Natural killer cell (primary cell): ENCODE measurements at places on chromosomes 5 and 9. TPM values are rescaled to one million over a fixed set of nuclear protein-coding genes. Genes with fewer than 3 reads are reported as not detected.

EDIL3 gene
- total RNA-seq, result not detected

SRA1 gene
- 59.4 TPM for total RNA-seq

GAS1 gene
- total RNA-seq, result 2.8 TPM

C1QTNF3 gene
- 11.3 TPM for total RNA-seq

GLDC gene
- total RNA-seq, result 4.6 TPM

ECM2 gene
- not detected for total RNA-seq

GFPT2 gene
- 0.56 TPM for total RNA-seq

CFAP77 gene
- not detected for total RNA-seq

FBP2 gene
- total RNA-seq, result not detected

TAS2R1 gene
- total RNA-seq, result not detected

BARHL1 gene
- not detected for total RNA-seq

ADAMTSL2 gene
- not detected for total RNA-seq

IFNK gene
- not detected for total RNA-seq

SPATA31E1 gene
- total RNA-seq, result not detected

RETREG1 gene
- 2.1 TPM for total RNA-seq

PELO gene
- 3.9 TPM for total RNA-seq

LCN12 gene
- total RNA-seq, result 9.2 TPM

ANKRD31 gene
- 0.12 TPM for total RNA-seq

RIOK2 gene
- total RNA-seq, result 26.3 TPM

AQP3 gene
- 12.7 TPM for total RNA-seq

SNCB gene
- total RNA-seq, result not detected

FAM200C gene
- total RNA-seq, result 0.28 TPM

CFAP90 gene
- not detected for total RNA-seq

SEC24A gene
- 25.0 TPM for total RNA-seq

DNA sequence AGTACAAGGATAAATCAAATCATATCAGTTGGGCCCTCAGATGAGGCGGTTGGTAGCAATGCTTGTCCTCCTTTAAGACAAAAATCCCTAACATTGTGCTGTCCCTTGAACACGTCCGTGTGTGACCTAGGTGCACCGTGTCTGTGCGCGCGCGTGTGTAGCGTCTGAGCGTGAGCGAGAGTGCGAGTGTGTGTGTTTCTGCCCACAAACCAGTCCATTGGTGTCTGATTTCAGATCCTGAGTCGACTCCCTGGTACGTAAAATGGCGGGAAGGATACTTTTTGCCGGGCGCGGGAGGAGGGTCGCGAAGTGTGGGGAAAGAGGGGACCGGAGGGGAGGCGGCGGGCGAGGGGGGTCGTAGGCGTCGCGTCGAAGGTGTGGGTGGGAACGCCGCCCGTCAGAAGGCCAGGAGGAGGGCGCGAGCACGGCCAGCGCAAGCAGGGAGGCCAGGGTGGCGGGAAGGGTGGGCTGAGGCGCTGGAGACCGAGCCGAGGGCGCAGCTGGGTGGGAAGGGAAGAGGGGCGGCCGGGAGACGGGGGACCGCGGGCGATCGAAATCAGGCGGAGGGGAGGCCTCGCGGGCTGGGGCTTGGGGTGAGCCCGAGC is 8.9 kb downstream of the OTP start:
- no peak for DNase-seq

DNA sequence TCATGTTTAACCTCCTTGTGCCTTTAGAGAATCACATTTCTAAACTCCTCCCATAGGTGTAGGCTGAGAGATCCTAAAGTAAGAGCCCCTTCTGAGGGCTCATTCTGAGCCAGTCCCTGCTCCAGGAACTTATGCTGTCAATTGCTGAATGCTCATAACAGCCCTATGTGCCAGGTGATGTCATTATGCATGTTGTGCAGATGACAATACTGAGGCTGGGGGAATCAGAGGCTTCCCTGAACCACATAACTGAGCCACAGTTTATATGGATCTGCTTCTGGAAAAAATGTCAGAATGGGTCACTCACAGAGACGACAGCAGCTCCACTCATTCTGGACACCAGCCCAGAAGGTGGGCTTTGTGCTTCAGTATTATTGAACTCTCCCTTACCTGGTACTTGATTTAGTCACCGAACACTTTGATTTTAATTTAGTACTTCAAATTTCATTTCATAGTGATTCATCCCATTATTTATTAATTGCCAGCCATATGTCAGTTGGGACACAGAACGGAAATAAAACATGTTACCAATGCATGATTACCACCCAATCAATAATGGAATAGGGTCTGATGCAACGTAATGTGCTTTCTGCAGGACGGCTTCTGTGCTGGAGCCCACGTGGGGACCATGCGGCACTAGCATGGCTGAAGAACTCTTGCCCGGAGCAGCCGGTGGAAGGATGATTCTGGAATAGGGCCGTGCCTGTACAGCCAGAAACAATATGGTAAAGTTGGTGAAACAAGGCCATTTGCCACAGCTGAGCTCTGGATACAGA is 406.3 kb downstream of the IRX1 start:
- DNase-seq, result no peak

- DNase-seq, result no peak
These were observed 33.5 kb downstream of the SMC5 start for GRCh38 chr9:70292253-70292652.

DNA sequence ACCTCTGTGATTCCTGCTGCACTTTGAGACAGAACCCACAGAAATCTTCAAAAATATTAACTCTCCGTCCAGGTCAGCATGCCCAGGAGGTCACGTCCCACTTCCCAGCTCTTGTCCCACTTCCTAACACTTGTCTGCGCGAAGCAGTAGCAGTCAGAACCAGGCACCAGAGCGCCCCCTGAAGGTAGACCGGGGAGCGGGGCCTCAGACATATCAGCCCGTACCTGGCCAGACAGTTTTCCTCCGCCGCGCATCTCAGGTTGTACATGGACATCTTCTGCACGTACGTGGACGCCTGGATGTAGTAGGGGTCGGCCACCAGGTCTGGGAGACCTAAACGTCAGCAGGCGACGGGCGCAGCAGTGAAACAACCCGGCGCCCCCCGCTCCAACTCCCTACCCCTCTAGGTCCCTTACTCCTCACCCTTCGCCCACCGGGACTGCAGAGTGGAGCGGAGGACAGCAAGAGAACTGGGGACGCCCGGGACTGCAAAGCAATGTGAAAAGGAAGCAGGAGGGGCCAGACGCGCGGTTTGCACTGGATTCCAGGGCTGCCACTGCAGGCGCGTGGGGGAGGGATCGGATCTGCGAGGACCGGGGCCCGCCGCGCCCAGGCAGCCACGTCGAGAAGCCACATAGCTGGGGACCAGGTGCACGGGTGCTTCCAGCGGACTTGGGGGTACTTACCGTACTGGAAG is 1.2 kb downstream of the LOX start:
- no peak for DNase-seq

DNA sequence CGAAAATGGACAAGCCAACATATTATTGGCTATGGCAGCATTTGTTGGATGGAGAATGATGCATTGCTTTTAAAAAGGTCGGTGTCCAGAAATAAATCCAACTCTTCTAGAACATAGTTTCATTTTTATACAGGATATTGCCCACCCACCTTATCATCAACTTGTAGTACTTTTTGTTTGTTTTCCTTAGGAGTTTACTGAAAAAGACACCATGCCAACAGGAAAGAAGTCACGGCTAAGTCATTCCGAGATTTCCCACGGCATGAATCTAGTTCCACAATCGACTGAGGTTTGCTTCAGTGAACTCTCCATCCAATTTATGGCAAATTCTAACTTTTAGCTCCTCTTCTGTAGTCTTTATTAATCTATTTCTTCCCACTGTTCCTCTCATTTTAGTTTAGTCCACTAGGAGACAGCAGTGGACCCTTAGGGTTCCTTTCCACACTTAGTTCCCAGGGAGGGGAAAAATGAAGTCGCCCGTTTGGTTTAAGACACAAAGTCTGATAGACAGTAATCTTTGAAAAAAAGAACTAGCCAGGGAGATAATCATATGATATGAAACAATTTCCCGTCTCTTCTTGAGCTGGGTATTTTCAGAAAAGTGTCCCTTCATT is 237.5 kb downstream of the AP3B1 start:
- DNase-seq, result no peak

DNA sequence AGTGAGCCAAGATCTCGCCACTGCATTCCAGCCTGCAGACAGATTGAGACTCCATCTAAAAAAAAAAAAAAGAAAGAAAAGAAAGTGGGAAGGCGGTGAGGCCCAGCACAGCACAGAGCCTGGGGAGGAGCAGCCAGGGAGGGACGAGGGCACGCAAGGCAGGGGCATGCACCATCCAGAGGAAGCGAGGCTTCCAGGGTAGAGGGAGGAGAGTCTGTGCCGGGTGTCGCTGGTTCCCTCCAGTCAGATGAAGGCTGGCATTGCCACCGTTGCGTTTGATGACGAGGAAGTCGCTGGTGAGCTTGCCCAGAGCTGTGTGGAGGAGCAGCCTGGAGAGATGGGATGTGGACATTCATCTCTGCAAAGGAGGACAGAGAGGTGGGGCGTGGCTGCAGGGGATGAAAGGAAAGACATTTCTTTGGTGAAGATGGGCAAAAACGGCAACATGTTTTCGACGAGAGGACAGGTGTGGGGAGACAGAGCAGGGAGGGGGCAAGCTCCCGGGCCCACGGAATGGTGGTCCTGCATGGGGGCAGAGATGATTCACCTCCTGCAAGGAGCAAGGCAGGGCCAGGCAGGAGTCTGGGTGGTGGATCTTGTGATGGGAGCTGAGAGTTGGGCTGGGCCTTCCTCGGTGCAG is 18.6 kb upstream of the OLFM1 start:
- no peak for DNase-seq

- no peak for DNase-seq
These were observed 7.9 kb upstream of the FIBCD1 start for GRCh38 chr9:130946766-130947617.

GRCh38 chr5:115494570-115495289 is 49.8 kb downstream of the FEM1C start:
- DNase-seq, result no peak

- no peak for DNase-seq
These were observed 189.6 kb downstream of the PIK3R1 start for GRCh38 chr5:68405026-68405684.

DNA sequence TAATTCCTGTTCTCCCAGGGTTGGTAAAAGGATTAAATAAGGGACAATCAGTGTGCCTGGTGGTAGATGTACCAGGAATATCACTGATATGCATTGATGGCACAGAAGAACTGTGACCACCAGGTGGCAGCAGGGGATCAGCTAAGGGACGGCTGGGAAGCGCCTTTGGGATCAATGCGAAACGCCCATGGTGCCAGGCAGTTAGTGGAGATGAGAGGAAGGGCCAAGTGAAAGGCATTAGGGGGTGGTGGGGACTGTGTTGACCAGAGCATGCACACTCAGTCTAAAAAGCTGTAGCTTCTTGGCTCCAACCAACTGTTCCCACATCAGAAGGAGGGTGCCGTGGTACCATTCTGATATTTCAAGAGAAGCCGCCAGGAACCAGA is 55.6 kb downstream of the ARHGEF37 start:
- no peak for DNase-seq

DNA sequence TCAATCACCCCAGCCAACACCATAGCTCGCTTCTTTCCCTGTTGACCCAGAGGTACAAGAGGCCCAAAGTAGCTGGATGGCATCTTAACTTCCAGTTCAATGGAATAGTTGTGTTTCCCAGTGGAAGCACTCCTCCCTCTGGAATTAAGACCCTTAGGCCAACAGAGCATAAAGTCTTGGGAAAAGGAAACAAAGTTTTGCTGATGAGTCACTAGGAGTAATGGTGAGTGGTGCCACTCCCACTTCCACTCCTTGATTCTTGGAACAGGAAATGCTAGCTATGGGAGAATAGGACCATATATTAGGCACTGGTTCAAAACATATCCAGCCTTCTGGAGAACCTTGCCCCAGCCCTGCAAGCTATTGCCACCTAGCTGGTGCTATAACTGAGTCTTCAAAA is 44.7 kb upstream of the LMX1B start:
- DNase-seq, result no peak

DNA sequence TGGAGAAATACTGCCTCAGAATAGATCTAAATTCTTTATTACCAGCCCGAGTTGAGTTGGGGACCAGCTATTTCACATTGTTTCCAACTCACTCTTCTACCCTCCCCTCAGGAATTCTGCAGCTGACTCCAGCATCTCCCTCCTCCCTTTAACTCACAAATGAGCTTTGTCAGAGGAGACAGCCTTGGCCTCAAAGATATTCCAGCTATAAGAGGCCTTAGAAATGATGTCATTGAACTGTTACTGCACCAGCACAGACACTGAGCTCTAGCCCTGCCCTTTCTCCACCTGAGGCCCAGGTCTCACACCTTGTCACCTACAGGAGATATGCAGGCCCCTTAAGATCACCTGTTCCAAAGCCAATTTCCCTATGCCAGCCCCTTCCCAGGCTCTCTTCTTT is 78.4 kb upstream of the ATP10B start:
- DNase-seq, result no peak

GRCh38 chr9:84917366-84918070 is 248.0 kb downstream of the NTRK2 start:
- DNase-seq, result no peak

- peak; percentile 8 for DNase-seq
These were observed 102.4 kb downstream of the OSTF1 start for GRCh38 chr9:75190762-75191161.

DNA sequence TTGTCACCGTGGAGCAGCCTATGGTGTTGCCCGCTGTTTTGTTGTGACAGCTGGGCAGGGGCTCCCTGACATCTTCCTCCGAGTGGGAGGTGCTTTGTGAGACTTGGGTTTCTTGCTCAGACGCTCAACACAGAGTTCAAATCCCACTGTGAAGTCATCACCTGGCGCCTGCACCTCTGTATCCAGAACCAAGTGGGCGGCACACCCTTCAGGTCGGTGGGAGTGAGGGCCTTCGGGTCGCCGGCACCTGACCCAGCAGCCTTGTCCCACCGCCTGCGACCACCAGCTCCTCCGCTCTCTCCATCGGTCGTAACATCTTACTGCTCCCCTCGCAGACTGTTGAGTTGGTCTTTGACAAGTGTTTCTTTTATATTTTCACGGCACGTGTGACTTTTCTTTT is 37.6 kb upstream of the EXOC3 start:
- DNase-seq, result no peak

DNA sequence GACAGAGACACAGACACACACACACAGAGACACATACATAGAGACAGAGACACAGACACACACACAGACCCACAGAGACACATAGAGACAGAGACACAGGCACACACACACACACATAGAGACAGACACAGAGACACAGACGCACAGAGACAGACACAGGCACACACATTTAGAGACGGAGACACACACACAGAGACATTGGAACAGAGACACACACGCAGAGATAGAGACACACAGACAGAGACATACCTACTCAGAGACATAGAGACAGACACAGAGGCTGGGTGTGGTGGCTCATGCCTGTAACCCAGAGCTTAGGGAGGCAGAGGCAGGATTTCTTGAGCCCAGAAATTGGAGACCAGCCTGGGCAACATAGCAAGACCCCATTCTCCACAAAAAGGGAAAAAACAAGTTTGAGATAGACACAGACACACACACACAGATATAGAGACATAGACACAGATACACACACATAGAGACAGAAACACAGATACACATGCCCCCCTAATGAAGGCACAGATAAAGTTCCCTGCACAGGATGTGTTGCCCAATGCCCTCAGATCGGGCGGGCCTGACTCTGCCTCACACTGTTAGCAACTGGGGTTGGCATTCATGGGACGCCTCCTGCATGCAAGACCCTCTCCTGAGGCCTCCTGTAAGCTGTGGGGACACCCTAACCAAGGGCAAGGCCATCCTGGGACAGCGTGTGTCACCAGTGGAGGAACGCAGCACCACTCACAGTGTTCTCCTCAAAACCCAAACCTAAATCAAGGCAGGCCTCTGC is 3.3 kb upstream of the RALGDS start:
- DNase-seq, result no peak
